GM19239 (cell line): ENCODE measurements at places on chromosomes 1 and 21.

DNA sequence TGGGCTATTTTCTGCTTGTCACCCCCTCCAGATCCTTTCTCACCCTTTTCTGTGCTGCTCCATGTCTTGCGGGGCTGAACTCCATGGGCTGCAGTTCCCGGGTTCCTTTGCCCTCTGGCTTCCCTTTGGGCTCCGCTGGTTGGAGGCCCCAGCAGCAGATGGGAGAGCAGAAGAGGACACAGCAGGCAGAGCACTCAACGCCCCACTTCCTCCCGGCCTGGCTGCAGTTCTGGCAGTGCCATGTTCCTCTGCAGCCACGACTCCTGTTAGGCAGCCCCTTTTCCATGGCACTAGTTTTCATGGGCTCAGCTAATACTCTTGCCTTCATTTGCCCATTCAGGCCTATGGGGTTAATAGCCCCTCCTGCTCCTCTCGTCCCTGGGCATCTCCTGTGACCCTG lies 127.1 kb downstream of the TENT5C start:
- DNase-seq, result no peak

- DNase-seq, result no peak
Measured at GRCh38 chr1:29782846-29783507, 546.7 kb downstream of the PTPRU start.

- no peak for DNase-seq
Measured at GRCh38 chr1:246537887-246538286, 28.2 kb downstream of the TFB2M start.

DNA sequence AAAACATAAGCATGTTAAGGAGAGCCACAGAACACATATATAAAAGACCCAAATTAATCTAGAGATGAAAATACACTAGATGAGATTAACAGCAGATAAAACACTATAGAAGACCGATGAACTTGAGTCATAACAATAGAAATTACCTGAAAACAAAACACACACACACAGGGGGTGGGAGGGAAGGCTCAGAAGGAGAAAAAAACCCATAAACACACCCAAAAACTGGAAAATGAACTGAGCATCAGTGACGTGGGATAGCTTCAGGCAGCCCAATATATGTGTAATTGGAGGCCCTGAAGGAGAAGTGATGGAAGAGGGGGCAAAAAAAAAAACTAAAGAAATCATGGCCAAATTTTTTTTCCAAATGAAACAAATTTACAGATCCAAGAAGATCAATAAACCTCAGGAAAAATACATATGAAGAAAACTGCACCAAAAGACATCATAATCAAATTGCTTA lies 11.4 kb downstream of the ALDH9A1 start:
- DNase-seq, result no peak

- DNase-seq, result no peak
Measured at GRCh38 chr1:220149742-220150141, 55.8 kb downstream of the IARS2 start.

- no peak for DNase-seq
Measured at GRCh38 chr1:192527950-192528349, 47.6 kb upstream of the RGS1 start.

DNA sequence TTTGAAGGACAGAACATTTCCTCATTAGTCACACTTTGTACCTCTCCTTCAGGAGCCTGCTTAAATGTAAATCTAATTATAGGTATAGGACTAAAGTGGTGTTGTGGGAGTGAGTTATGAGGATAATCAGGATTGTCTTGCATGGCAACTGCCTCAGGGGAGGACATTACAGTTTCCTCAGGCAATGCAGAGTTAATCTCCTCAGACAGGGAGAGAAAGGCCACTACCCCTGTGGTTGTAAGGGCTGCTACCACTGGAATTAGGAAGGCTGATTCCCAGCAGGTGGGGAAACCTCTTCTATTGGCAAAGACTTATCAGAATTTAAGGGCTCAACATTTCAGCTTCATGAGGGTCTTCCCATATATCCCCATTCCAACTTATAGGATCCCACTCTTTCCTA lies 286.8 kb upstream of the PBX1 start:
- no peak for DNase-seq

GRCh38 chr1:223097713-223098112 lies 45.3 kb downstream of the TLR5 start:
- no peak for DNase-seq

- DNase-seq, result no peak
Measured at GRCh38 chr1:171622152-171622462, at the start of gene MYOCOS. Gene MYOCOS, plus strand, starts transcription at chr1:171622243. Its CDS starts 1,641 bp downstream, at chr1:171623884.

DNA sequence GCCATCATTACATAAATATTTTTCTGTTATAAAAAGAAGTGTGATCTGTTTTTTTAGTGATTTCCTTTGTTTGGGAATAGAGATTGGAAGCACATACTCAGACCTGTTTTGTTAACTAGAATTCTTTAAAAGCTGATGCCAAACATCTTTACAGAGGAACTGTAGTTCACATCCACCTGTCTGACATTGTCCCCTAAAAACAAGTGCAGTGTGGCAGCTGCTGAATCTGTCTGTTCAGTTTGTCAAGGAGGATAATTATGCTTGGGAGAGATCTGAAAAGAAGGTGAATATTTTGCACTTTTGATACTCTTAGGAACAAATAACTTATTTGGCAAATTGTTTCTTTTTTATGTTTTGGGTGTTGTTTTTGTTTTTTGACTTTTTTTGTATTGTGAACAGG lies 13.6 kb downstream of the AGMAT start:
- no peak for DNase-seq

GRCh38 chr1:183209533-183210158 lies 23.6 kb downstream of the LAMC2 start:
- DNase-seq, result no peak

DNA sequence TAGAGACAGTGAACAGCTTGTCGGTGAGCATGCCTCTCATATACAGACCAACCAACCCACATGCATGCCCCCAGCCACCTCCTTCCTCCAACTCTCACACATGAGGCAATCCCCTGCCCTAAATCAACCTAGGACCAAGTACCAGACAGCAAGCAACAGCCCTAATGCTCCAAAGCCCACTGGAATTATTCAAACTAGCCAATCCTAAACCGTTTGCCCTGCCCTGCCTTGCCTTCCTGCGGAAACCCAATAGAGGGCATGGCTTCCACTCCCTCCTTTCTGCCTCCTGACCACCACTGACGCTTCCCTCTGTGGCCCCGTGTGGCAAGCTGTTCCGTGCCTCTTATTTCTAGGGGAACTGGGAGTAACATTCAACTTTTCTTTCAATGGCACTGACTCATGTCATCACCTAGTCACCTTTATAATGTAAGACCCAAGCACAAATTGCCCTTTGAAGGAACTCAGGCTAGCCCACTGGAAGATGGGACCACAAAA lies 129.3 kb upstream of the GJB5 start:
- DNase-seq, result no peak

DNA sequence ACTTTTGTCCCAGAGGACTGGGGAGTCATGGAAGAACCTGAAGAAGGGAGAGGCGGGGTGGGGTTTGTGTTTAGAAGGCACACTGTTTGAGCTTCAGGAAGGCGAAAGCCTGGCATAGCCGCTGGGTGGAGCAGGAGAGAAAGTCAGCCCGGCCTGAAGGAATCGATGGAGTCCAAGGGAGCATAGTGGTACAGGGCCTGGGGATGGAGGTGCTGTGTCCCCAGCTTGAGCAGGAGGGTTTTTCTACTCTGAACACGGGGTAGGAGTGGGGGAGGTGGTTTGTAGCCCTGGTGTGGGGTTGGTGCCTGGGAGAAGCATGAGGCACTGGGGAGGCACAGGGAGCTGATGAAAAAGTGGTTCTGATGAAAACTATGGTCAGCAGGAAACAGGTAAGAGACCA lies 4.7 kb upstream of the CCDC24 start:
- no peak for DNase-seq
